Mucosa of descending colon (tissue), 3 donors: ENCODE measurements at places on chromosomes 3 and 15. TPM values are rescaled to one million over a fixed set of nuclear protein-coding genes. Genes with fewer than 3 reads are reported as not detected.

SAMD7 gene
- not detected for total RNA-seq

CTXN2 gene
- not detected for total RNA-seq

MFSD1 gene
- total RNA-seq, result 59.4 TPM

PAQR9 gene
- not detected for total RNA-seq

CCDC13 gene
- total RNA-seq, result 3.3 TPM

SNTN gene
- total RNA-seq, result not detected

ACTRT3 gene
- 1.0 TPM for total RNA-seq

TMC3 gene
- total RNA-seq, result 0.95 TPM

GRCh38 chr3:140223631-140224030 is 288.6 kb downstream of the CLSTN2 start:
- DNase-seq, result no peak

DNA sequence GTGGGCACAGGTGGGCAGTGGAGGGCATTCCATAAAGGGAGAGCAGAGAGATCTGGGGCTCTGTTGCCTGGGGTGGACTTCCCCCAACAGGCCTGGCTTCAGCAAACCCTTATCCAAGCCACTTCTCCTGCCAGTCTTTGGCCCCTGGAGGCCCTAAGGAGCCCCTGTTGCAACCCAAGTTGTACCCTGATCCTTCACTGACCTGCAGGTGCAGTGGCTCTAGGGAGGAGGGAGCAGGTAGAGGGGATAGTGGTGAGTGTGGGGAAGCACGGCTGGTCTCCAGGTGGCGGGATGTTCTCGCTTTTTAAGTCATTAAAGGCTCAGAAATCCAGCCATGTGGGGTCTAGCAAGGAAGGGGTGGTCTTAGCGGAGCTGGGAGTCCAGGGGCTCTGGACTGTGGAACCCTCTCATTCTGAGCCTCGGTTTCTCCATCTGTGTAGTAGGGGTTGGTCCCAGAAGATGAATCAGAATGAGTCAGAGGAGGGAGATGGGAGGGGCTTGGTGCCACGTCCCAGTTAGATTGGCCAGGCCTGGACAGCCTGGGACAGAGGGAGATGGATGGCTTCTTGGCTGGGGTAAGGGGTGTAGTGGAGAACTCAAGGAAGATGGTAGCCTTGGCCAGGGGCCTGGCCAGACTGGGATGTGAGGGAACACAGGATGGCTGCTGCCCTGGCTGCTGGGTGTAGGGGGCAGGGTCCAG is 2.6 kb downstream of the ZBTB47 start:
- no peak for DNase-seq

- no peak for DNase-seq
Observed at GRCh38 chr15:58724466-58724865, 25.0 kb downstream of the ADAM10 start.

- no peak for DNase-seq
Observed at GRCh38 chr15:92808598-92809063, 91.5 kb upstream of the CHD2 start.

- DNase-seq, result no peak
Observed at GRCh38 chr3:133871368-133872090, 24.2 kb downstream of the RAB6B start.

GRCh38 chr15:81781395-81781794 is 264.4 kb downstream of the MEX3B start:
- no peak for DNase-seq

DNA sequence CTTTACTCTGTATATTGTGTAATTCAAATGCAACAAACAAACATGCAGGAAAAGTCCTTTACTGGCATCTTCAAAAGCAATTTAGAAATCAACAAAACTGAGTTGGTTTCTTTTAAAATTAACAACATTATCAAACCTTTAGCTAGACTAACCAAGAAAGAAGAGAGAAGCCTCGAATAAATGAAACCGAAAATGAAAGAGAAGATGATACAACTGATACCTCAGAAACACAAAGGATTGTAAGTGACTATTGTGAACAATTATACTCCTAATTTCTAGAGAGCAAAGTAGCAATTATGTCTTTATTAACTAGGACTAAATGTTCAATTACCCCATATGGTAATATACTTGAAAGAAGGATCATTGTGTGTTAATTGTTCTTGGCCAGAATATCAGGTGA is 49.2 kb upstream of the P3H2 start:
- DNase-seq, result no peak

GRCh38 chr15:100725121-100726069 is 123.0 kb downstream of the ASB7 start:
- no peak for DNase-seq

DNA sequence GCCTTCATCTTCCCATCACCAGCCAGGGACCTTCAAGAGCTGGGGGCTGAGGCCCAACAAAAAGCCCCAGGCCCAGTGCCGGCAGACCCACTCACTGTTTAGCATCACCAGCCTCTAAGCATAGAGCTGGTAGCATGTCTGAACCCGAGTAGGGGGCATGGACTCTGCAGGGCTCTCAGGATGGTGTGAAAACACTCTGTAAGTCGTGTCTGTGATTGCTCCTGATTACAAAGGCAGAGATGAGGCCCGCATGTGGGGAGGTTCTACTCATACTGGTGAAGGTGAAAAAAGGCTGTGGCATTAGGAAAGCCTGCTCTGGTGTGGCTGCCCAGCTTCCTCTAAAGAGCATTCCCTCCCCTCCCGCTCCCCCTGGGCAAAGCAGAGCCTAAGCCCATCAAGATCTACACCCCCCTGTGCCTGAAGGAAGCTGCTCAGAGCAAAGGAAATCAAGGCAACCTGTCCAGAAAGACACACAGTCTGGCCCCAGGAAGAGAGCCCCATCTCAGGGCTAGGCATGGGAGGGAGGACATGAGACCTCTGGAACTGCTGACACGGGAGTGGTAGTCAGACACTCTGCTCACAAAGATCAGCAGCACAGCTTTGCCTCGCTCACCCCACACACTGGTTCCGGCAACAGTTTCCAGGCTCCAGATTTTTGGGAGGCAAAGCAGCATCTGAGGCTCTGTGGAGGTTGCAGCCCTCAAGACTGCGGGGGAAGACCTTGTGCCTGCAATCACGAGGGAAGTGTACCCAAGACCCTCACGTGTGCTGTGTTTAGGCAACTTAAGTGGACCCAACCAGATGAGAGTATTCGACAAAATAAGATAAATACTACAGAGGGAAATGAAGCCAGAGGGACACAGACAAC is 36.7 kb downstream of the CCDC12 start:
- DNase-seq, result no peak

DNA sequence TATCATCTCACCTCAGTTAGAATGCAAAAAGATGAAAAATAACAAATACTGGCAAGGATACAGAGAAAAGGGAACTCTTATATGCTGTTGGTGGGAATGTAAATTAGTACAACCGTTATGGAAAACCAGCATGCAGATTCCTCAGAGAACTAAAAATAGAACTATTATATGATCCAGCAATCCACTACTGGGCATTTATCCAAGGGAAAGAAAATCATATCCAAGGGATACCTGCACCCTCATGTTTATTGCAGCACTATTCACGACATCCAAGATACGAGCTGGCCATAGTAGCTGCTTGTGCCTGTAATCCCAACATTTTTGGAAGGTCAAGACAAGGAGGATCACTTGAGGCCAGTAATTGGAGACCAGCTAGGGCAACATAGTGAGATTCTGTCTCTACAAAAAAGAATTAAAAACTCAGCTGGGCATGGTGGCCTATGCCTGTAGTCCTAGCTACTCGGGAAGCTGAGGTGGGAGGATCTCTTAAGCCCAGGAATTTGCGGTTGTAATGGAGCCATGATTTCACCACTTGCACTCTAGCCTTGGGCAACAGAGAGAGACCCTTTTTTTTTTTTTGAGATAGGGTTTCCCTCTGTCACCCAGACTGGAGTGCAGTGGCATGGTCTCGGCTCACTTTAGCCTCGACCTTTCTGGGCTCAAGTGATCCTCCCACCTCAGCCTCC is 26.6 kb downstream of the USP50 start:
- DNase-seq, result no peak

DNA sequence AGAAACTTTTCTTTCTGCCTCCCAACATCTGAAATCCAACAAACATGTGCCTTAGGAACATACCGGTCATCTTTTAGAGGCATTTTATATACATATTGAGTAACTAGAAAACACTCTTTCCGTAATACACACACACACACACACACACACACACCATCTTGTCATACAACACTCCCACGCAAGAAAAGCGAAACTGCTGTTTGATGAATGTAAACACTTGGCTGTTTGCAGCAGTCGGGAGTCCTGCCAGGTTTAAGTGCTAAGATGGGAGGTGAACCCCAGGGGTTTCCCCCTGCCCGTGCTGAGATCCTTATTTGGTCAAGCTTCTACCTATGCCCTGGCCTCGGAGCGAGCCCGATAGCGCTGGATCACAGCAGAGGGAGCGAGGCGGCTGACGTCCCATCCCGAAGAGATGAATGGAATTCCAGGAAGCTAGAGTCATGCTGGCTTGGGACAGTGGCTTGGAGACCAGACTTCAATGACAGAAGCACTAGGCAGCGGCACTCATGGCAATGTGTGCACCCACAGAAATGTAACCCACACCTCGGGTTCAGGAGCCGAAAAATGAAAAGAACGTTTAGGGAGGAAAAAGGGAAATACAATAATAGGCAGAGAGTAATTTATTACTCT is 1.3 kb upstream of the THBS1 start:
- DNase-seq, result peak; percentile 55

- no peak for DNase-seq
Observed at GRCh38 chr3:29415482-29416223, 134.8 kb downstream of the RBMS3 start.

GRCh38 chr15:99450896-99451358 is 114.9 kb upstream of the MEF2A start:
- DNase-seq, result peak; percentile 80

GRCh38 chr3:81554801-81555200 is 206.6 kb downstream of the GBE1 start:
- DNase-seq, result no peak

- no peak for DNase-seq
Observed at GRCh38 chr3:169694117-169694516, 30.6 kb upstream of the MECOM start.

DNA sequence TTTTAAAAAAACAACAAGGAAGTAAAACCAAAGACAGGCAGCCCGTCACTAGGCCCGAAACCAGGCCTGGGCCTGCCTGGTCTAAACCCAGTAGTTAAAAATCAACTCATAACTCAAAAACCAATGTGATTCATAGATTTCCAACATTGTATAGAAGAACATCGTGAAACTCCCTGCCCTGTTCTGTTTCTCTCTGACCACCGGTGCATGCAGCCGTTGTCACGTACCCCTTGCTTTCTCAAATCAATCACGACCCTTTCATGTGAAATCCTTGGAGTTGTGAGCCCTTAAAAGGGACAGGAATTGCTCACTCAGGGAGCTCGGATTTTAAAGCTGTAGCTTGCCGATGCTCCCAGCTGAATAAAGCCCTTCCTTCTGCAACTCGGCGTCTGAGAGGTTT is 89.5 kb downstream of the DCLK3 start:
- DNase-seq, result no peak

DNA sequence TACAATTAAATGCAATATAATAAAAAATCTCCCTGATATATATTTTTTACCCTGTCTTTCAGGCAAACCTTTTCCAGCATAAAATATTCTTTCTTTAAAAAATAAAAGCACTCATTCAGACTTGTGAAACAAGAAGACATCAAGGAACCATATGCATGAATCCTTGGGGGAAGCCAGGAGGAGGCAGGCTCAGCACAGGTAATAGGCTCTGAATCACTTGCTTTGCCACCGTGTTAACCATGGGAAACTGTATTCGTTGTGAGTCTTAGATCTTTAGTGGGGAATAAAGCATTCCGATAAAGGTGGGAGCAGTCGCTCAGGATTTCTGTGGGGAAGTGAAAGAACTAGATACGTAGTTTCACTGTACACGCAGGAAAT is 42.4 kb downstream of the FBN1 start:
- DNase-seq, result no peak

DNA sequence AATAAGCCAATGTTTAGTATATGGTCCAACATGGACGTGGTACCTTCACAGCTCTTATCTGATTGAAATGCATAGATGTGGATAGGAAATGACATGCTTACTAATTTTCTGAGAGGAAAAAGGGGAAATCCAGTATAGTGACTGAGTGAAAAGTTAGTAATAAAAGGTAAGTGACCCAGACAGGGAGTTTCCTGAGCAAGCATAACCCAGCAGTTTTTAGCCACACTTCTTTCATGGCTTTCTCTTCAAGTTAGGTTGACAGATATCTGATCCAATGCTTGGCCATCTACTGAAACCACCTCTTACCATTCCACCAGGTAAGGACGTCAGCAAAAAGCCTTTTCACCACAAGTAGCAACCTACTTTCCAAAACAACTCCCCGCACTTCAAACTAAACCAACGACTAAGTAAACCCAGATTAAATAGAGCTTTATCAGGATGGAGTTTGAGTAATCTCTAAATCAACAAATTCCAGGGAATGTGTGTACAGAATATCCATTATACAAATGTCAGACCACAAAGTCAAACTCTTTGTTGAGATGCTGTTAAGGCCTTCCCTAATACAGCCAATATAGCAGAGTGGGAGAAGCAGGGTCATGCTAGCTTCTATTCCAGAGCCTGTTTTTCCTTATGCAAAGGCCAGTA is 329.7 kb downstream of the RORA start:
- no peak for DNase-seq

DNA sequence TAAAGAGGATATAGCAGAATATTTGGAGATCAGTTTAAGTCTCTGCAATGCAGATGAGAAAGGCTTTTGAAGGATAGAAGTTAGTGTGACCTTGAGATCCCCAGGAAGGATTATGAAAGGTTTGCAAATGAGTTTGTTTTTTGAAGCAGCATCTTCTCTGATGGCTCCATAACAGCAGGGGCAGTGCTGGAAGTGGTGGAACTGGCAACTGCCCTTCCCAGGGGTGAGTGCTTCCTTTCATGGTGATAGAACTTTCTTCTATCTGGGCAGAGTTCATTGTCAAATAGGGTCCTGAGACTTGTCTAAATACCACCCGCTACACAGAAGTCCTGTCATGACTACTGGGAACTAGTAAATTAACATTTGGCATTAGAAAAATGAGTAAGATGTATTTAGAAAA is 314.2 kb upstream of the MCTP2 start:
- DNase-seq, result no peak

DNA sequence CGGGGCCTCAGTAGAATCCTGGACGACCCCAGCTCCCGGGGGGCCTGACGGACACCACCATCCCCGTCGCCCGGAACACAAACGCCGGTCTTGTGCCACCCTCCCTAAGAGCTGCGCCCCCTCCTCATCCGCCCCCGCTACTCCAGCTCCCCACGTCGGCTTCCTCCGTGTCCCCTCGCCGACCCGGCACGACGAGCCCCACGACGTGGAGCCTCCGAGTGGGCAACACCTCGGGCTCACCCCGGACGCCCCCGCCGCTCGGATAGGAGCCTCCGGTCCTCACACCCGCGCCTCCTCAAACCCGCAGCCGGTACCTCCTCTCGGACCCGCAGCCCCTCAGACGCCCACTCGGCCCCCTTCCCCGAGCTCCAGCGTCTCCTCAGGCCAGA is 525 bp downstream of the NPTN start:
- DNase-seq, result peak; percentile 75

DNA sequence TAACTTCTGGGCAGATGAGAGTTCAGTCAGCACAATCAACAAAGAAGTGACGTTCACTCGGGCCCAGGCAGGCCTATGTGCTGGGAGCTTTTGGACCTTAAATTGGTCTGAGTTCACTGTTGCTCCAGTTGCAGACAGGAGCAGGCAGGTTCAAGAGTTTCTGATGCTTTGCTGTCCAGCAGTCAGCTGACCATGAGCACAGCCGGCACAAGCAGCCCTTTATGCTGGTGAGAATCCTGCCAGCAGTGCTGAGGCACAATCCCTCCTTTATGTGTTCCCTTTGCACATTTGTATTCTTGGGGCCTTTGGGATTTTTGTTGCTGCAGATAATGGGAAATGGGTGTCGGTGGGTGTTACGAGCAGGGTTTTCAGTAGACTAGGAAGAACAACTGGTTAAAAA is 81.2 kb upstream of the GOLGA8J start:
- DNase-seq, result no peak
